ENCODE measurements at places on chromosomes 7 and 10.

- no peak for DNase-seq
Observed at GRCh38 chr7:108846471-108846870, 276.8 kb downstream of the DNAJB9 start.

GRCh38 chr7:41656366-41656765 lies 46.5 kb downstream of the INHBA start:
- no peak for DNase-seq

DNA sequence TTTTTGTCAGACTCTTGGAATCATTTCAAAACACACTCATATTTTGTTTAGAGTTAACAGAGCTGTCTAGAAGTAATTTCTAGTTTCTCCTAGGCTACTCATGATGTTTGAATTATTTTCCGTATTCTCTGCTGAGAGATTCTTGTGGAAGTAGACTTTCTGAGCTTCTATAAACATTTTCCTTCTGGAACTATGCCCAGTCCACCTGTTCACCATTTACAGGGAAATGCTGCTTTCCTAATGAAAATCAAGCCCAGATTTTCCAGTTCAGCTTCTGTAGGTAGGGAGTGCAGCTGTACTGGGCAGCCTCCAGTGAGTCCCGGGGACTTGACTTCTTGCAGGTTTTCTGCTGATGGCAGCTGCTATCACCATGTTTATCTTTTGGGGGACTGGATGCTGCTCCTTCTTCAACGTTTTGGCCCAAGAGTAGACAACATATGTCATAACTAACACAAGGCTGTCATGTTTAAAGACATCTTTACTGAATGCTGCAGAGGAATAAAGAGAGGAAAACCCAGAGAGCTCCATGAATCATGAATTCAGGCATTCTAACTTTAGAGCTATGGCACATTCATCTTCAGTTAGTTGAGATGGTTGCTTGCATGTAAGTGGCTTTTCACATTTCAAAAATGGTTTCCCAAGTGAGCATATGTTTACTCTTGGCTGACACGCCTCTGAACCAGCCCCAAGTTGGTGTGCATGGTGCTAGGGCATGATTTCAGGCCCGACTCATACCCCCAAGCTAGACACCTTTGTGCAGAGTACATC lies 85.6 kb downstream of the SDK1 start:
- no peak for DNase-seq

- no peak for DNase-seq
Observed at GRCh38 chr7:23852135-23852534, 142.1 kb downstream of the STK31 start.

- DNase-seq = no peak
Observed at GRCh38 chr7:105896407-105896911, 20.1 kb upstream of the ATXN7L1 start.

DNA sequence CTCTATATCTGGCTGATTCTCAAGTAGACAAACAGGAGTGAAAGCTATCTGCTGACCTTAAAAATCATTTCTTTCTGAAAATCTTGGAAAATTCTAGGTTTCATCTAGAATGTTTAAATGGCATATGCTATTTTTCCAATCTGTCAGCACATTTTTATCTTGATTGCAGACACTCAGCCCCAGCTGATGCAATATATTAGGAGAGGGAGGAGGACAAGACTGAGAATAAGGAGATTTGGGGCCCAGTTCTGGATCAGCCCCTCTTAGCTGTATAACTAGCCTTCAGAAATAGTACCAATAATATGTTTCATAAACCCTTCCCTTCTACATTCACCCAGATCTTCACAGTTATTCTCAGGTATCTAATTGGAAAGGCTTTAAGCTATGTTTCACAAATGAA lies 131.2 kb downstream of the HDAC9 start:
- no peak for DNase-seq

Data from kidney tubule cell (primary cell).